ENCODE measurements at places on chromosomes 3 and 15.

DNA sequence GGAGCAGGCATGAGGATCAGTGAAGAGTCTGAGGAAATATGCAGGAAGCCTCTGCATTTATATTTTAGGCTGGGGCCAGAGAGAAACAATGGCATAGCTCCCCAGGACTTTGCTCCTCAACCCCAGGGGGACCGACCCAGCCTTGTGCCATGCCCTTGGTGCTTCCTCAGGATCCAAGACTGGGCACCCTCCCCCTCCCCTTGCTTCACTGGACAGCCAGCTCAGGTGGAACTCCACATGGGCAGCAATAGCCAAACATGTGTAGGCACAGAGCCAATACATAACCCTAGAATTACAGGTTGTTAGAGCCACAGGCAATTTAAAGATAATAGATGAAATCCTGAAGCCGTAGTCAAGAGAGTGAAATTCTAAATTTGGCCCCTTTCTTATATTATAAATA, 73.0 kb upstream of the ETV5 start:
- DNase-seq = no peak

GRCh38 chr3:88611826-88612326, 462.1 kb downstream of the C3orf38 start:
- DNase-seq = no peak

GRCh38 chr3:156376199-156376598, 178.7 kb downstream of the SSR3 start:
- no peak for DNase-seq

DNA sequence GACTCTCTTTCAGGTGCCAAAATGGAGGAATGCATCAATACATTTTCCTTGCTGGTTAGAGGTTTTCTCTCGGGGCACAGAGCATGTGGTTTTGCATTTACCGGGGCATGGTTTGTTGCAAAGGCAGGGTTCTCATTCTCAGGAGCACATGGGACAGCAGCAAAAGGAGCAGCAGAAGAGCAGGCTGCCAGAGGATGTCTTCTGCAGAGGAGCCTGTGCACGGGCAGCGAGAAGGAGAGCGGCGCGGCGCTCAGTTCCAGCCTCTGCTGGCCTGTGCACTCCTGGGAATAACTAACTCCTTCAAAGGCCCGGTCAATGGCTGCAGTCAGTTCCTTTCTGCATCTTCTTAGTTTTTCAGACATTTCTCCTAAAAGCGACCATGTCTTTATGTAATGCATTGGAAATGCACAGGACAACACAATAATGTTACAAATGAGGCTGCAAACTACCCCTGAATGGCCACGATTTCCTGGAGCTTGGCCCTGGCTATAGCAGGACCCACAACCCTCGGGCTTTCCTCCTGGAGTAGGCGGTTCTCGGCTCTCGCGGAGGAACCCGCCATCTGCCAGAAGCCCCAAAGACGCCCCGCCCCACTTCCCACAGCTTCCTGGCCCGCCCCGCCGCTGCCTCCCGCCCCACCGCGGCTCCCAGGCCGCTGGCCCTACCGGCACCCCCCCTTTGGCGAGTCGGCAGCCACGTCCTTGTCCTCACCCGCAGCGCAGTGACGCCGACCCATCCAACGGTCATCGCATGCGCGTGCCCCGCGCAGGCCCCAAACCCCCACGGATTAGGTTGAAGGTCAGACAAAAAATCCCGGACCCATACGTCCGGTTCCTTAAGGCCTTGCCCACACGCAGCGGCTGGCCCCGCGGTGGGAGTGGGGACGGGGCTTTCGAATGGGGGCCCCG, at the start of gene C3orf62:
Gene C3orf62, minus strand, starts transcription at position 758 of the 908 bp plus-strand sequence. Its CDS starts 360 bp downstream, at position 398.
- no peak for DNase-seq

DNA sequence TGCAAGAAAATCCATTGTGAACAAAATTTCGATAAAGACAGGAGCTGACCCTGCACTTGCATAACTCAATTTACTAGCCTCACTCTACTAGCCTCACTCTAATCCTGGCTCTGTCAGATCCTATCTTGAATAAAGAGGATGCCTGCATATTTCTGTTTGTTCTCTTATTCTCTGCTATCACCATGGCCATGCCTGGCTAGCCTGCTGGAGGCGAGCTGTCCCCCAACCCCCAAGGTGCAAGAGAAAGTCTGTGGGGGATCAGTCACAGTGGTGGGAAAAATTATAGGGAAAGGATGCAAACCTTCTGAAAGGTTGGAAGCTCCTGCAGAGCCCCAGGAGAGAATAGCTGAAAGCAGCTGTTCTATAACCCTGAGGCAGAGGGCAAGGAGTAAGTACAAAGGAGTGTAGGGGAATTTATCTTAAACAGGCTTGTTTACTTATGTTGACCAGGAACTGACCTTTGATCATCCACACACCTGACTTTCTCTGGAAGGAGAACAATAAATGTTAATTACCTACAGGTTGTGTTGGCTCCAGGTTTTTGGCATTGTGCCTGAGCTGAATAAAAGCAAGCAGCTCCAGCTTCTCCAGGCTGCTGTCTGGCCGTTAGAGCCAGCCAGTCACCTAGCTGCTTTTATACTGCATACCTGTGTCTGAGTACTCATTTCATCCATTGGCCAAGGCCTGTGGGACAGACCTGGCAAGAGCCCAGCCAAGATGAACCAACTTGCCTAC, 137.7 kb upstream of the RASGRP1 start:
- no peak for DNase-seq

DNA sequence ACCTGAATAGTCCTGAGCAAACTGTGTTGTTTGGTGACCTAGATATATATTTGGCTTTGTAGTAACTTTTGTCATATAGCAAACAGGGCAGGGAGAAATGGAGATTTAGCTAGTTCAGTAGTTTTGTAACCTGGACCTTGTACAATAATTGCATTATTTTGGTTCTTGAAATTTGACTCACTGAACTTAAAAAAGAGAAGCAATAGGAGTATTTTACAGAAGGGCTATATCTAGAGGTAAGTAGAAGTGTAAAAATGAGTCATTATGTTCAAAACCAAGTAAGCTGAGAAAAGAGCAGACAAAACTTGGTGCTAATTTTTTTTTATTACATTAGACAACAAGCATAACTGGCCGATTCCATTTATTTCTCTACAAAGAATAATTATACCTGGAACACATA, 505.4 kb downstream of the ZIC1 start:
- no peak for DNase-seq

DNA sequence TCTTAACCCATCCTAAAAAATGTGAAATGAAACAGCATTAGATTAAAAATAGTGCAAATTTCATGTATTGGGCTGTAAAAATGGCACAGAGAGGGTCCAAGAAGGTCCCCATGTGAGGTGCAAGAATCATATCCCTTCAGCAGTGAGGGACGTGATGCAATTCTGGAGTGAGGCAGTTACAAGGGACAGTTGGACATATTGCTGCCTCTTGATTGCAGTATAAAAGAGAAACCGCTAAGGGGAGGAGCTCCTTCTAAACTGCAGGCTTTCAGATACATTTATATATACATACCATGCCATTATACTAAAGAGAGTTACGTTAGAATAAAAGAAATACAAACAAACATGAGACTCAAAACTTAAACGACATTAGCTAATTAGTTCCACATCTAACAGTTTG, 304.2 kb upstream of the CTNNB1 start:
- DNase-seq = no peak

- DNase-seq = no peak
These were observed 64.7 kb upstream of the PROK2 start for GRCh38 chr3:71849681-71850080.

DNA sequence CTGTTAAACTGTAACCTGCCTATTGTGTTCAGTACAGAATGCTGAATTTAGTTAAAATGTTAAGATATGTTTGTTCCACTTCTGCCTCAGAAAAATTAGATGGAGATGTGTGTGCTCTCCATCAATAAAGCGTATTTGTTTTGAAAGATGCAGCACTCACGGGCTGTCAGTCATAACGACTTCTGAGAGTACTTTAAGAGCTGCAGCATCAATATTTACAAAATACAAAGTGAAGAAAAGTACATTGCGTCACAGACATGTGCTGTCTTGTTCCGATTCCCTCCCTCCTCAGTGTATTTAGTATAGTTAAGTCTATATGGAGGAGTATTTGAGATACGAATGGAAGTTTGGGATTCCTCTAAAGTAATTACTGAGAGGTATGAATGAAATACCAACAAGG, 166.6 kb downstream of the BBX start:
- DNase-seq = no peak

GRCh38 chr3:30331519-30331918, 274.9 kb upstream of the TGFBR2 start:
- DNase-seq = no peak

DNA sequence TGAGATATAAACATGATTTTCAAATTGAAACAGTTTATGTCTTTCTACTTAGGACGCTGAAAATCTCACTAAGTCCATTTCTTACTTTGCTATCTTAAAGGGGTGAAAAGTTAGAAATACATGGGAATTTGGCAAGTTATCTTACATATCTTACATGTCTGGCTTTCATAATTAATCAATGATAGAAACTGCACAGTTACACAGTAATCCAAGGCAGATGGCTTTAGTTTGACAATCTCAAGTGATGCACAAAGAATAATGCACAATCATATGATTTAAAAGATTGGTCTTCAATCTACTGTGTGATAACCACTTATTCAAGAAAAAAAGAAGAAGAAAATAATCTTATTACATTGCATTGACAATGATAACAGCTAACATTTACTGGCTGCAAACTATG, 14.2 kb downstream of the PDZRN3 start:
- no peak for DNase-seq

DNA sequence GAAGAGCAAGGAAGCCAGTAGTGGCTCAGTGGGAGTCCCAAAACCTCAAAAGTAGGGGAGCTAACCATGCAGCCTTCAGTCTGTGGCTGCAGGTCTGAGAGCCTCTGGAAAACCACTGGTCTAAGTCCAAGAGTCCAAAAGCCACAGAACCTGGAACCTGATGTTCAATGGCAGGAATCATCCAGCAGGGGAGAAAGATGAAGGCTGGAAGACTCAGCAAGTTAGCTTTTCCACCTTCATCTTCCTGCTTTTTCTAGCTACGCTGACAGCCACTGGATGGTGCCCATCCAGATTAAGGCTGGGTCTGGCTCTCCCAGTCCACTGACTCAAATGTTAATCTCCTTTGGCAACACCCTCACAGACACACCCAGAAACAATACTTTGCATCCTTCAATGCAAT, 626.3 kb downstream of the NAALADL2 start:
- DNase-seq = no peak

DNA sequence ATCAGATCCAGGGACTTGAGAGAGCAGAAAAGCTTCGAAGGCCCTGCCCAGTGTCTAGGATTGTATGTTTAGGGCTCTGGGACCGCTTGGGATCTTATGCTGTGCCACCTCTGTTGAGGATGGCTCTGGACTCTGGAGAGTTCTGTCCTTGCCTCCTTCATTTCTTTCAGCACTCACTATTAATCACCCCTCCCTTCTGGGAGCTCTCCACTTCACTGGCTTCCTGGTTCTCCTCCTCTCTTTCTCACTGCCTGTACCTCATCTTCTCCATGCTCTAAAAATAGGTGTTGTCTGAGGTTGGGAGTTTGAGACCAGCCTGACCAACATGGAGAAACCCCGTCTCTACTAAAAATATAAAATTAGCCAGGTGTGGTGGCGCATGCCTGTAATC, 17.3 kb downstream of the MAPKBP1 start:
- no peak for DNase-seq

DNA sequence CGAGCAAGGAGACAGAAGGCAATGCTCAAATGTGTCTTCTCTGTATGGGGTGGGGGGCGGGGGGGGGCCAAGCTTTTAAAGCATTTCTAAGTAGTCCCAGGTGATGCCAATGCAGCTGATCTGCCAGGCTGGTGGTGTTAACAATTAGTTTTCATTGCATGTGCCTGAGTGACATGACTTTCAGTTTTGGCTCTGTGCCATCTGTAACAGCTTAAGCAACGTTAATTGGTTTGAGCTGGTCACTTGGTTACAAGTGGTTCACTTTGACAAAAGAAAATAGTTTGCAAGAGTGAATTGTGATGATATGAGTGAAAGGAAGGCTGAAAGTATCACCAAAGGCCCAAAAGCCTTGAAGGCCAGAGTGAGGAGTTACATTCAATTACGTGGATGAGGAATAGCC, 26.4 kb upstream of the LRIG1 start:
- DNase-seq = no peak

DNA sequence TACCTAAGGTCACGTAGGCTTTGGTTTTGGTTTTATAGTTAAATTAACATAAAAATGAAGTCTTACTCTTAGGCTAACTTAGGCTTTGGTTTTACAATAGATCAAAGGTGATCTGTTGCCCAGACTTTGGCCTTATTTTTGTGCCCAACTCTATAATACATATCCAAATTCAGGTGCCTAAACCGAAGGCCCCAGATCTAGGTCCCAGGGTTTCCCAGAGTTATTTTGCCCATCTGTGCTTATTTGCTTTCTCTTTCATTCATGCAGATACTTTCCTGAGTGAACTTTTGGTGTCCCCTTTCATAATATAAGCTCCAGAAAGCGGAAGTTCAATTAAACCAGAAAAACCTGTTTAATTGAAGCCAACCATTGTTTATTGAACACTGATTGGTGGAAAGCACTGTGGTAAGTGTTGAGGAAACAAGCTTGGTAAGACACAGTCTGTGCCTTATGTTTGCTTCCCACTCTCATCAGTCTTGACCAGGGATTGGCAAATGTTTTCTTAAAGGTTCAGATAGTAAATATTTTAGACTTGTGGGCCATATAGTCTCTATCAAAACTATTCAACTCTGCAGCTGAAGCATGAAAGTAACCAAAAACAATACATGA, 209.7 kb downstream of the WDR72 start:
- DNase-seq = no peak

DNA sequence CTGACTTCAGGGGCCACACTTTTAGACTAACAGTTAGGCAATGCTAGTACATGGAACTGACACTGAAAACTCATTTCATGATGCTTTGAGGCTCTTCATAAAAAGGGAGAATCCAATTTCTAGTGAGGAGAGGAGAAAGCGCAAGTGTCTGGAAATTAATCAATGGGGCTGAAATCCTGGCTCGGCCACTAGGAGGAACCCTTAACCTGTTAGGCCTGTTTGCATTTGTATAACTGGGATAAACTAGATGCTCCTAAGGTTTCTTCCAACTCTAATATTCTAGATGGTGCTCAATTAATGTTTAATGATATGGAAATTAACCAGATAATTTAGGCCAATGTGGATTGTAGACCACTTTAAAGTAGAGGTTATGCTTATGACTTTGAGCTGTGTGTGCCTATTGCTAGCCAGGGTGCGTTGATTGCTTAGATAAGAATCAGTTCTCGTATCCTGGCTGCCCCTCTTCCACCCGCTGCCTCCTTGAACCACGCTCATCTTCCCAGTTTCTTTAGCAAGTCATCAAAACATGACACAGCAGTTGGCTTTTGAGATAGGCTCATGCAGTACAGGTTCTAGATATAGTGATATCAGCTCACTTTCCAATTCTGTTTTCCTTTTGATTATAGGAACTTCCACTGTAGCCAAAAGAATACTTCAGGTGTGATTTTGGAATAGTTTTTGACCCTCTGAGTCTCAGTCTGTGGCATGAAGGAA, 16.8 kb upstream of the CRBN start:
- no peak for DNase-seq

- DNase-seq = no peak
These were observed 794.5 kb upstream of the GRM7 start for GRCh38 chr3:6066397-6066796.

DNA sequence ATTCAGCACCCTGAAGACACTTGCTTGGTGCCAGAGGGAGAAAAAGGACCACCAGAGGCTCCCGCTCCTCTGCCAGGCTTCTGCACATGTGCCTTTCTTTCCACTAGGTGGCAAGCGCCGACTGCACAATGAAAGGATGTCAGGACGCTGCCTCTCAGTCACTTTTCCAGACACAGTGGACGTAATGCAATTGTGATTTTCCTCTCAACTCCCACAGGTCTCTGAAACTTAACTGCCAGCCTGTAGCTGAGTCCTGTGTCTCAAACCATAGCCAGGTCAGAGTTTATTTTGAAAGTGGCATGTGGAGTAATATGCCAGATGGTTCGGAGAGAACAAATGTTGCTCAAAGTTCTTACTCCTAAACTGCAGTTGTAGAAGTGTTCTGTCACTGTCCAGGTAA, 162.9 kb downstream of the ITPR1 start:
- peak; percentile 4 for DNase-seq
